Immature natural killer cell (primary cell): ENCODE measurements at places on chromosomes 11 and 22.
A peak's percentile ranks its signal among the peaks of the same experiment; 100 is the strongest.

GRCh38 chr11:34254011-34254410 is 103.8 kb downstream of the ABTB2 start:
- no peak overlapping the region for H3K27ac ChIP-seq
- no peak for DNase-seq
- peaks cover 4% of the 10 kb centered on the region for H3K27me3 ChIP-seq
- H3K4me3 ChIP-seq, result no peak overlapping the region

GRCh38 chr11:120399307-120399706 is 63.1 kb downstream of the ARHGEF12 start:
- no peak for DNase-seq
- no peak overlapping the region for H3K27ac ChIP-seq
- H3K36me3 ChIP-seq, result no peaks in the 10 kb centered on the region
- peaks cover 11% of the 10 kb centered on the region for H3K4me1 ChIP-seq

- H3K27me3 ChIP-seq, result peaks cover 3% of the 10 kb centered on the region
- no peaks in the 10 kb centered on the region for H3K4me1 ChIP-seq
- no peak for DNase-seq
- H3K36me3 ChIP-seq, result no peaks in the 10 kb centered on the region
- H3K27ac ChIP-seq, result no peak overlapping the region
- no peak overlapping the region for H3K4me3 ChIP-seq
Measured at GRCh38 chr11:44427432-44427831, 117.5 kb upstream of the ALX4 start.

DNA sequence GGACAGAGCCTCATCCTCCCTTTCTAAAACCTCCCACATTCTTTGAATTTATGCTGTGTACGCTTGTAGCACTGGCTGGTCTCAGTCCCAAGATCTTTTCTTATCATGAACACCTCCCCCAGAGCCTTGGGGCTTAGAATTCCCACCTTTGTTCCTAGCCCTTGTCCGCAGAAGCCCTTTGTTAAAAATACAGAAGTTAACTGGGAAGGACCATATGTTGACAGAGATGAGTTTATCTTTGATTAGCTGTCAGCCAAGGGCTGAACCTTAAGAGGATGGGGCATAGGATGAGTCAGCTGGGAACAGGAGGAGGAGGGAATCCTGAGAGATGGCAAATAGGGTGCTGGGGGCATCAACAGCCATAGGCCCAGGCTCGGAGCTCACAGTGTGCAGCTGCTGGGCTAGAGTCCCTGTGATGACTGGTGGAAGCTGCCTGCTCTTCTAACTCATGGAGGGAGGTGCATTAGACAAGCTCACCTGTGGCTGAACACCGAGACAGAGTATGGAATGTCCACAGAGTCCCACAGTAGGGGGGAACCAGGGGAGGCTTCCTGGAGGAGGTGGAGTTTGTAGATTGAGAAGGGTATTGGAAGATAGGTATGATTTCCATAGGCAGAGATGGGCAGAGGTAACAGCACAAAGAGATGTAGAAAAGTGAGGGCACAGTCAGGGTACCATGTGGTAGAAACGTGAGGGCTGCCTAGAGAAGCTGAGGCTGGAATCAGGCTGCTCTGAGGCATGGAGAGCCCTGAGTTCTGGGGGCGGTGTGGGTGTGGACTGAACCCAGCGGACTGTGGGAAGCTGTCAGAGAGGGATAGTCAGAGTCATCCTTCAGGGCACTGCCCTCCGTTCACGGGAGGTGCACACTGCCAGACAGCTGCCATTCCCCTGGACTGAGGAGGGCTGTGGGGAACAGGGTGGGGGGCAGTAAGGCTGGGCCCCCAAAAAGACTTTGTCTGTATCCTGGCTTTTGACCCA is 9.9 kb downstream of the MICAL2 start:
- H3K27me3 ChIP-seq, result peaks cover 4% of the 10 kb centered on the region
- no peak for DNase-seq
- peaks cover 23% of the 10 kb centered on the region for H3K4me1 ChIP-seq
- no peak overlapping the region for H3K4me3 ChIP-seq
- H3K36me3 ChIP-seq, result peaks cover 5% of the 10 kb centered on the region

DNA sequence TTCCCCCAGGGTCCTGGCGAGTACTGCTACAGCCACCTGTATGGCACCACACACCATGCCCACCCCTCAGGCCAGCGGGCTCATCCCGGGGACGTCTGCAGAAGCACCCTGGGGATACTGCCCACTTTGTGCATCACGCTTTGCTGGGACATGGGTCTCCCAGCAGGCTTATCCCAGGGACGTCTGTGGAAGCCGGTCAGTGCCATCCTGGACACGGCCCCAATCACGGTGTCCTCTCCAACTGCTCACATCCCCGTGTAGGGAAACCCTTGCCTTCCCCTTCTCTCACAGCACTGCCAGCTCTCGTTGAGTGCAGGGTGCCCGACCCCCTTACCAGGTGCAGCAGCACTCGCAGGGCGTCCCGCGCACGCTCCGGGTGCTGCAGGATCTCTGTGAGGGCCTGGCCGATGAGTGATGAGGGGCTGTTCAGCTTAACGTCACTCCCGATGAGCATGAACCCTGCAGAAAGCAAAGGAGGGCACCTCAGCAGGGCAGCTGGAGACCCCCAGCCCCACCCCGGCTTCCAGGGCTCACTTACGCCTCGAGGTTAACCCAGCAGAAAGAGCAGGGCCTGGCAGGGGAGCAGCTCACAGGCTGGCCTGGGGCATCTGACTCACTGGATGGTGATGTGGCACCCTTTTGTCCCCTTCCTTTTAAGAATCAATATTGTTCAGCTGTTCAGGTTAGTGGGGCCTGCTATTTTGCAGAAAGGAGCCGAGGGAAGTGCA is 76.9 kb upstream of the PITPNB start:
- H3K27ac ChIP-seq, result no peak overlapping the region
- H3K36me3 ChIP-seq, result no peaks in the 10 kb centered on the region
- H3K4me3 ChIP-seq, result no peak overlapping the region
- H3K4me1 ChIP-seq, result no peaks in the 10 kb centered on the region
- H3K27me3 ChIP-seq, result no peaks in the 10 kb centered on the region

DNA sequence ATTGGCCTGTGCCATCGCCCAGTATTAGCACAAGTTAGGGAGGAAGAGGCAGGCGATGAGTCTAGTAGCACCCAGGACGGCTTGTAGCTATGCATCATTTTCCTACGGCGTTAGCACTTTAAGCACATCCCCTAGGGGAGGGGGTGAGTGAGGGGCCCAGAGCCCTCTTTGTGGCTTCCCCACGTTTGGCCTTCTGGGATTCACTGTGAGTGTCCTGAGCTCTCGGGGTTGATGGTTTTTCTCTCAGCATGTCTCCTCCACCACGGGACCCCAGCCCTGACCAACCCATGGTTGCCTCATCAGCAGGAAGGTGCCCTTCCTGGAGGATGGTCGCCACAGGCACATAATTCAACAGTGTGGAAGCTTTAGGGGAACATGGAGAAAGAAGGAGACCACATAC is 4.3 kb downstream of the TMEM25 start:
- H3K36me3 ChIP-seq, result no peaks in the 10 kb centered on the region
- H3K27me3 ChIP-seq, result peaks cover 1% of the 10 kb centered on the region
- H3K27ac ChIP-seq, result no peak overlapping the region
- no peak overlapping the region for H3K4me3 ChIP-seq
- peaks cover 13% of the 10 kb centered on the region for H3K4me1 ChIP-seq

DNA sequence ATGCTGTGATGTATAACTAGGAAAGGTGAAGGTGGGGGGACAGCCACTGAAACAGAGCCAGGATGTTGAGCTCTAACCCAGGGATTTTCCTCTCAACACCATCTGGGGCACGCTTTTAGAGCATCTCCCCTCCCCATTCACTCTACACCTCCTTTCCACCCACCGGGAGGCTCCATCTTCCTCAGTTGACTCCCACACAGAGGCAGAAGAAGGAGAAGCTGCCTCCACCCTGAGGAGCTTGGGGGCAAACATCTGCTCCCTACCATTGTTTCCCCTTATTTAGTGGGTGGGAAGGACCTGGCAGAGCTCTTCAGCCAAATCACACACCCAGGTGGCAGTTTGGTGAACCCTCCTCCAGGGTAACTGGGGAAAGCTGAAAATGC is 50.0 kb upstream of the ADA2 start:
- H3K4me3 ChIP-seq, result no peak overlapping the region
- no peak overlapping the region for H3K27ac ChIP-seq
- no peak for DNase-seq

- no peaks in the 10 kb centered on the region for H3K4me1 ChIP-seq
- H3K4me3 ChIP-seq, result no peak overlapping the region
- H3K36me3 ChIP-seq, result peaks cover 19% of the 10 kb centered on the region
- H3K27me3 ChIP-seq, result no peaks in the 10 kb centered on the region
- no peak for DNase-seq
Measured at GRCh38 chr22:40782521-40782920, 36.6 kb downstream of the SLC25A17 start.

DNA sequence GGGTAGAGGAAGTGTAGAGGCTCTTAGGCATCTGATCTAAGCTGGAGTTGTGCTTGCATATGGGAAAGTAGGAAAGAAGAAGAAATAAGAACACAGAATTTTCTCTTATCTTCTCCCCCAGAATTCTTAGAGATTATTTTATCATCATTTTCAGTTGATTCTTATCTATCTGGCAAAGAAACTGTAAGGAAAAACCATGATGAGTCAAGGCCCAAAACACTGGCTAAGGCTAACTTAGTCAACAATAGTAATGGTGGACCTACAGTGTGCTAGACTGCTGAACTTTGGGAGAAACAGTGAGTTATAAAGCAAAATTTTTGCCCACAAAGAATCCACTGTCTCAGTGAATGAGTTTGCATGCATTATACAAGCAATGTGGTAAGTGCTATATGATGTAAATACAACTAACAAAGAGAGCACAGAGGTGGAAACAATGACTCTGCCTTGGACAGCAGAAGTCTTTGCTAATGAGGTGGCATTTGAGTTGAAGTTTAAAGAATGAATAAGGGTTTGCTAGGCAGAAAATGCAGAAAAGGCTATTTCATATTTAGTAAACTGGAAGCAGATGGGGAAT is 344.5 kb upstream of the PLET1 start:
- no peaks in the 10 kb centered on the region for H3K36me3 ChIP-seq
- H3K4me1 ChIP-seq, result no peaks in the 10 kb centered on the region
- no peak for DNase-seq
- H3K27ac ChIP-seq, result no peak overlapping the region

DNA sequence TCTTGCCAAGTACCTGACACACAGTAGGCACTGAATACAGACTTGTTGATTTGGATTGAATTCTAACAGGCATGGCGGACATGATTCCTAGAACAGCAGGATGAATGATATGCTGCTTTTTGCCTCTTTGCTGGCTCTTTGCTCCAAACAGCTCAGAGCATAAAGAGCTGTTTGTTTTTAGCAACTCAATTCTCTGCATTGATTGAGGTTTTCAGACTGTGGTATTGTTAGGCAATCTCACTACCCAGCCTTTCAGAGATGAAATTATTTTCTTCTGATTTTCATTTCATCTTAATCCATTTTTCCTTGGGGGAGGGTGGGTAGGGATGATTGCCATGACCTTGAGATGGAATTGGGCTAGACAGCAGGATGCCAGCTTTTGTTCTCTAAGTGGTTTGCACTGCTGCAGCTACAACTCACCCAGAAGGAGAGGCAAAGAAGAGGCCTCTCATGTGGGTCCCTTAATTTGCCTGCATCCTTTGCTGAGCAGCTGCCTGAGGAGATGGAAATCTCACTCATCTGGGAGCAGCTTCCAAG is 20.5 kb downstream of the COA4 start:
- H3K27ac ChIP-seq, result peak overlapping the region; percentile 38
- H3K4me1 ChIP-seq, result no peaks in the 10 kb centered on the region
- no peaks in the 10 kb centered on the region for H3K27me3 ChIP-seq
- no peak overlapping the region for H3K4me3 ChIP-seq
- no peaks in the 10 kb centered on the region for H3K36me3 ChIP-seq
- no peak for DNase-seq

- no peak for DNase-seq
- H3K4me1 ChIP-seq, result no peaks in the 10 kb centered on the region
- H3K27me3 ChIP-seq, result peaks cover 3% of the 10 kb centered on the region
Measured at GRCh38 chr11:122214080-122214479, 98.1 kb upstream of the BLID start.

DNA sequence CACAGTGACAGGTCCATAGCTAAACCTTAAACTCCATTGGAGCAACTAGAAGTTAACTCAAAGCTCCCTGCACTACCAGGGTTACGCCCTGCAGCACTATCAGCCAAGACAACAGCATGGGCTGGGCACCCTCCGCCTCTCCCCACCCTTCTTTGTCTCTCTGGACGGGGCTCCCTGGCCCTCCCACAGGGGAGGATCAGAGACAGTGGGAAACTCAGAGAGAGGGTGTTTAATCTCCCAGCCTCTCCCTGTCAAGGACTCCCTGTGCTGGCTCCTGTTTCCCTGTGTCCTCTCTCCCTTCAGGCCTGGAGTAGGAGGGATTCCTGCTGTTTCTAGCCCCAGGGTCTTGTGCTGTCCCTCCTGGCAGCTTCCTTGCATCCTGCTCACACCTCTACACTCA is 56.9 kb upstream of the CSNK2A3 start:
- no peaks in the 10 kb centered on the region for H3K4me1 ChIP-seq
- H3K4me3 ChIP-seq, result no peak overlapping the region
- no peaks in the 10 kb centered on the region for H3K36me3 ChIP-seq
- H3K27me3 ChIP-seq, result peaks cover 9% of the 10 kb centered on the region
- no peak for DNase-seq

DNA sequence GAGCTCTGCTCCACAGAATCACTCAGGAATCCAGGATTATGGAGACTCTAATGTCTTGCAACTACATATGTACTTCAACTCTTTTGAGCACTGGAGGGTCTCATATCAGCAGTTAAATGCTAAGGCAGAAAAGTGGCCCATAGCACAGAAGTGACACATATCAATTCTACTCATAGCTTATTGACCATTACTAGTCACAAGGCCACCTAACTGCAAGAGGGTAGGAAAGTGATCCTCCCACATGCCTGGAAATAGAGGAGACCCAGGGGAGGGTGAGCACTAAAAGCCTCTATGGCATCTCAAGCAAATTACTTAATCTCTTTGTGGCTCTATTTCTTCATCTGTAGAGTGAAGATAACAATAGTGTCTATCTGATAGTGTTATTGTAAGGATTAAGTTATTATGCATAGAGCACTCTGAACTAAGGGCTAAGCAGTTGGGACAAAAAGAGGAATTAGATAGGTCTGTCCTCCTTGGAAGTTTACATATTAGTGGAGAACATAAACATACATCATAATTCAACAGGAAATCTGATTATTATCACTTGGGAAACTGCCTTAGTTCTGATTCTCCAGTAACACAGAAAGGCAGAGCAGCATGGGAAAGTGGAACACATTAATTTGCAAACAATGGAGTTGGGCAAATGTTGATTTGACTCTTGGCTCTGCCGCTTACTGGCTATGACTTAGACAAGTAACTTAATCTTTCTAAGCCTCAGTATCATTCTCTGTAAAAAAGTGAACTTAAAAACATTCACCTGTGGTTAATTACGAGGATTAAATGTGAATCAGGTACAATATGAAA is 25.1 kb upstream of the USP47 start:
- no peak for DNase-seq
- no peak overlapping the region for H3K4me3 ChIP-seq
- H3K27ac ChIP-seq, result no peak overlapping the region
- no peaks in the 10 kb centered on the region for H3K4me1 ChIP-seq
- no peaks in the 10 kb centered on the region for H3K36me3 ChIP-seq

DNA sequence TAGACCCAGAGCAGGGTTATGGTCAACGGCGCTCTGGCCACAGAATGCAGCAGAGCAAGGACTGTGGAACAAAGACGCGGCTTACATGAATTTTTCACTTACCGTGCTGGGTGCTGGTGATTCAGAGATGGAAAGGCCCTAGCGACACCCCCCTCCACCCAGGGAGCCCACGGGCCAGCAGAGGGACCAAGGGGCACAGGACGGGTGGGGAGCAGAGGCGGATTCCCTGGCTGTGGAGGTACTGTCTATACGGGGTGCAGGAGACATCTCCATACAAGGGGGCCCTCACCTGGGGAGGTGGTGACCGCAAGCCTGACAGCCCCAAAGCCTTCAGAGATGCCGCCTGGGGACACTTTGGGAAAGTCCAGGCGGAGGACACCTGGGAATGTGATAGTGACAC is 1.1 kb upstream of the SEPTIN5 start:
- H3K27me3 ChIP-seq, result peaks cover 14% of the 10 kb centered on the region
- H3K4me1 ChIP-seq, result no peaks in the 10 kb centered on the region
- DNase-seq, result no peak
- H3K36me3 ChIP-seq, result no peaks in the 10 kb centered on the region
- peak overlapping the region; percentile 64 for H3K4me3 ChIP-seq
